ENCODE measurements at places on chromosomes 16 and 17. TPM values are rescaled to one million over a fixed set of nuclear protein-coding genes. Genes with fewer than 3 reads are reported as not detected.

The MAF gene
- total RNA-seq, result 168 TPM

GRCh38 chr16:2028620-2029220, 2.0 kb downstream of the NHERF2 start:
- no peak for DNase-seq

DNA sequence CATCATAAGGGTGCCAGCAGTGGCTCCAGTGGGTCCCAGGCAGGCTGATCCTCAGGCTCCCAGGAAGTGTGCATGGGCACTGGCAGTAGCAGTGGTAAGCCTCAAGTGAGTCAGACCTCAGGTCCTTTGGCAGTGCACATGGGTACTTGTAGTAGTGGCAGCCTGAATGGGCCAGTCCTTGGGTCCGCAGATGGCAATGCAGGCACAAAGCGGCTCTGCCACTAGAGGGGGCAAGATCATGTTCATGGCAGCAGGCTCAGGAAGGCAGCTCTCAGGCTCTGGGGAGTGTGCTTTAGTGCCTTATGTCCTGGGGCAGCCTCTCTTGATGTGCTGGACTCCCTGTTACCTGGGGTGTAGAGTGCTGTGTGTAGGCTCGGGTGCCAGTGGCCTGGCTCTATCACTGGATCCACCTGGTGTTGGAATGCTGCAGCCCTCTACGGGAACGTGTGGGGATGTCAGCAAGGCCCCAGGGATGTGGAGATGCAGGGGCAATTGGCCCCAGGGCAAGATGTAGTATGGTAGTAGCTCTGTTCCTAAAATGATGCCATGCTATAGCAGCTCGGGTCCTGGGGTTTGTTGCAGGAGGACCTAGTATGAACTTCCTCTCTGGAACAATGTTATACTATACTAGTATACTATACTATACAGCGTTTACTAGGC, 11.0 kb downstream of the ACSM3 start:
- peak; percentile 62 for DNase-seq

The WNK4 gene
- total RNA-seq, result 1.4 TPM

GRCh38 chr17:73226556-73227172, 33.8 kb downstream of the COG1 start:
- DNase-seq, result no peak

- no peak for DNase-seq
Measured at GRCh38 chr16:81316176-81316496, 1.4 kb downstream of the GAN start.

GRCh38 chr16:19294156-19294649, 8.7 kb downstream of the CLEC19A start:
- DNase-seq, result peak; percentile 60

GRCh38 chr17:14336418-14336817, 35.5 kb downstream of the HS3ST3B1 start:
- no peak for DNase-seq

DNA sequence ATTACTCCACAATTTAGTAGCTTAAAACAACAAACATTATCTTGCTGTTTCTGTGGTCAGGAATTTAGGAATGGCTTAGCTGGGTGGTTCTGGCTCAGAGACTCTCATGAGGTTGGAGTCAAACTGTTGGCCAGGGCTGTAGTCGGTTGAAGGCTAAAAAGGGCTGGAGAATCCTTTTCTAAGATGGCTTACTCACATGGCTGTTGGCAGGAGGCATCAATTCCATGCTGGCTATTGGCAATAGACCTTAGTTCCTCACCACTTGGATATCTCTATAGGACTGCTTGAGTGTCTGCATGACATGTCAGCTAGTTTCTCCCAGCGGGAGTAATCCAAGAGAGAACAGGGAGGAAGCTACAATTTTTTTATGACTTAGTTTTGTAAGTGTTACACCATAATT, 6.6 kb upstream of the EFCAB13 start:
- DNase-seq, result no peak

The CYGB gene
- 57.7 TPM for total RNA-seq

- no peak for DNase-seq
Measured at GRCh38 chr16:3001316-3001715, 11.4 kb upstream of the CLDN9 start.

GRCh38 chr16:31513884-31514283, 5.7 kb upstream of the RUSF1 start:
- no peak for DNase-seq

DNA sequence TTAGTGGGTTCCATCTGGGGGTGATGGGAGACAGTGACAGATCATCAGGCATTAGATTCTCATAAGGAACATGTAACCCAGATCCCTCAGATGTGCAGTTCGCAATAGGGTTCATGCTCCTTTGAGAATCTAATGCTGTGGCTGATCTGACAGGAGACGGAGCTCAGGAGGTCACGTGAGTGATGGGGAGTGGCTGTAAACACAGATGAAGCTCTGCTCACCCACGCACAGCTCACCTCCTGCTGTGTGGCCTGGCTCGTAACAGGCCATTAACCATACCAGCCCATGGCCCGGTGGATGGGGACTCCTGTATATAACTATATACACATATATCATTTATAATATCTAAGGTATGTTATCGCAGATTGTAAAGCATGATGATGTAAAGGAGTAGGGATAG, 214.2 kb downstream of the MAF start:
- no peak for DNase-seq

DNA sequence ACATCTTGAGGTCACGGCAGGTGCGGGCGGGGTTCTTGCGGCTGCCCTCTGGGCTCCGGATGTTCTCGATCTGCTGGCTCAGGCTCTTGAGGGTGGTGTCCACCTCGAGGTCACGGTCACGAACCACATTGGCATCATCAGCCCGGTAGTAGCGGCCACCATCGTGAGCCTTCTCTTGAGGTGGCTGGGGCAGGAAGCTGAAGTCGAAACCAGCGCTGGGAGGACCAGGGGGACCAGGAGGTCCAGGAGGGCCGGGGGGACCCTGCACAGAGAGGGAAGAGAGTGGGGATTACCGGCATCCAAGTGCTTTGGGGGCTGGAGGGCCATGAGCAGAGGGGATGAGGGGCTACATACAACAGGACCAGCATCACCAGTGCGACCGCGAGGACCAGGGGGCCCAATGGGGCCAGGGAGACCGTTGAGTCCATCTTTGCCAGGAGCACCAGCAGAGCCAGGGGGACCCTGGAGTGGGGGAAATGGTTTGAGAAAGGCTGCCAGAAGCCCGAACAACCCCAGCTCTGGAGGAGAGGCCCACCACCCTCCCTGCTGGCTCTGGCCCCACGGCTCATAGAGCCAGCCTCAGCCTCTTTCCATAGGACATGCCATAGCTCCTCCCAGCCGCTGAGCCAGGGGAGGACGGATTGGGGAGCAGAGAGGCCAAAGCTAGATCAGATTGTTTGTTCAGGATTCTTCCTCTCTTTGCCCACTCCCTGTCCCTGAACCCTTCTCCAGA, 14.6 kb downstream of the COL1A1 start:
- no peak for DNase-seq

GRCh38 chr17:76009447-76009846, 8.8 kb downstream of the CDK3 start:
- peak; percentile 55 for DNase-seq

DNA sequence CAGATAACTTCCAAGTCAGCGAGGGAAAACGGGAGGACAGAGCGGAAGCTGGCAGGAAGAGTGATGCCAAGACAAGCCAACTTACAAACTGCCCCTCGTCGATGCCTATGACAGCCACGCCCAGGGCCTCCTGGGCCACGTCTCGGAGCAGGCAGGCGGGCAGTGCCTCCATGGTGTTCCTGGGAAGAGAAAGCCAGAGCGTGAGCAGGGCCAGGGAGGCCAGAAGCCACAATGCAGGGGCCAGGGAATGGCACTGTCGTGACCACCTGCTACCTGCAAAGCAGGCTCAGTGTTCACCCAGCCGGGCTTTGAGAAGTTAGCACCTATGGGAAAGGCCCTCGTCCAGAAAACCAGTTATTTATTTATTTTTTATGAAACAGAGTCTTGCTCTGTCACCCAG, 4.3 kb downstream of the TK1 start:
- DNase-seq, result no peak

DNA sequence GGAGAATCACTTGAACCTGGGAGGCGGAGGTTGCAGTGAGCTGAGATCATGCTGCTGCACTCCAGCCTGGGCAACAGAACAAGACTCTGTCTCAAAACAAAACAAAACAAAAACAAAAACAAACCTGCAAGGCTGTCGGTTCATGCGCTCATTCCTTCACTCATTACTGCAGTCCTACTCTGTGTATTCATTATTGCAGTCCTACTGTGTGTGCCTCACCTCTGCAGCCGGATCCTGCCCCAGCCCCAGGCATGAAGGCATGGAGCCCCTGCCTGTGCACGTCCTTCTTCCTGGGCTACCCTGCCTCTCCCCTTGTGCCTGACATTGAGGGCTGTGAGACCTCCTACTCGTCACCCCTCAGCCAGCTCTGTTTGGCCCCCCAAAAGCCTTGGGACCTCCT, 57.6 kb downstream of the TMEM235 start:
- no peak for DNase-seq

DNA sequence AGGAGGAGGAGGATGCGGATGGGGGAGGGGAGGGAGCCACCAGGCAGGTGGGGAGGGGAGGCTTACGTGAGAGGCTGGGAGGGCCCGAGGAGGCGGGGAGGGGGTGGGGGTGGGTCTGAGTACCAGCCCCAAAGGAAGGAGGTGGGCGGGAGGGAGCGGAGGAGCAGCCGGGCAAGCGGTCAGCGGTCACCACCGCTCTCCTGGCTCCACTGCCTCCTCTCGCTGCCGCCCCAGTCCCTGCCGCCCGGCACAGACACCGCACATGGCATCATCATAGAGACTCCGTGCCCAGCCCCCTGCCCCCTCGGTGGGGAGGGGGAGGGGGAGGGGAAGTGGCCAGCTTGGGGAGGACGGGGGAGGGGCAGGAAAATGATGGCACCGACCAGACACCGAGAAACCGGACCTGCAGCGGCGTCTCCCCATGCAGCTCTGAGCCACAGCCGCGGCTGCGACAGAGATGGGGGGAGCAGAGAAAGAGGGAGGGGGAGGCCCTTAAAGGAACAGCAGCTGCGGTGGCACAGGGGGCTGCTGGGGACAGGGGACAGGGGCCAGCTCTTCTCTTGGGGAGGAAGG, at the start of gene TLCD3B:
TLCD3B (minus strand) TSS at position 431 of the 573 bp plus-strand sequence. CDS start 744 bp downstream, outside the sequence.
- no peak for DNase-seq

Measured in sciatic nerve (tissue), 2 donors.